ENCODE measurements at places on chromosomes 13 and 19. TPM values are rescaled to one million over a fixed set of nuclear protein-coding genes. Genes with fewer than 3 reads are reported as not detected.

The JAK3 gene
- 1.4 TPM for total RNA-seq

DNA sequence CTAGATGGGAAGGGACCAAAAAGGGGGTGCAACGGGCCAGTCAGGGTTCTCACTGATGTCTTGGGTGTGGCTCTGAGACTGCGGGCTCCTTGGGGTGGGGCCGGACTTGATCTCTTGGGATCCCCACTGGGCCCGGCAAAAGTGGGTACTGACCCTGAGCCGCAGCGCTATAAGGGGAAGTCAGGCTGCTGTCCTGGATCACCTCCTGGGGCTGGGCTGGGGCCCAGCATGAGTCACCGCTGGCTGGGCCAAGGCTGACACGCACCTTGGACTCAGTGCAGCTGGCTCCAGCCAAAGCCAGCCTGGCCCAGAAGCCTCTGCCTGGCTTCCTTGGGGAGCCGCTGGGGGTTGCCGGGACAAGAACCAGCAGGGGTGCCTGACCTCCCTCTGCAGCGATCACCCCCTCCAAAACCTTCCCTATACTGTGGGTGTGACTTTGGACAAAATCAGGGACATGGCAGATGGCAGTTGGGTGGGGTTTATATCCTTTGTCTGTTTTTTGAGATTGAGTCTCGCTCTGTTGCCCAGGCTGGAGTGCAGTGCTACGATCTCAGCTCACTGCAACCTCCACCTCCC lies 617 bp upstream of the IQCN start:
- DNase-seq: peak; percentile 93

DNA sequence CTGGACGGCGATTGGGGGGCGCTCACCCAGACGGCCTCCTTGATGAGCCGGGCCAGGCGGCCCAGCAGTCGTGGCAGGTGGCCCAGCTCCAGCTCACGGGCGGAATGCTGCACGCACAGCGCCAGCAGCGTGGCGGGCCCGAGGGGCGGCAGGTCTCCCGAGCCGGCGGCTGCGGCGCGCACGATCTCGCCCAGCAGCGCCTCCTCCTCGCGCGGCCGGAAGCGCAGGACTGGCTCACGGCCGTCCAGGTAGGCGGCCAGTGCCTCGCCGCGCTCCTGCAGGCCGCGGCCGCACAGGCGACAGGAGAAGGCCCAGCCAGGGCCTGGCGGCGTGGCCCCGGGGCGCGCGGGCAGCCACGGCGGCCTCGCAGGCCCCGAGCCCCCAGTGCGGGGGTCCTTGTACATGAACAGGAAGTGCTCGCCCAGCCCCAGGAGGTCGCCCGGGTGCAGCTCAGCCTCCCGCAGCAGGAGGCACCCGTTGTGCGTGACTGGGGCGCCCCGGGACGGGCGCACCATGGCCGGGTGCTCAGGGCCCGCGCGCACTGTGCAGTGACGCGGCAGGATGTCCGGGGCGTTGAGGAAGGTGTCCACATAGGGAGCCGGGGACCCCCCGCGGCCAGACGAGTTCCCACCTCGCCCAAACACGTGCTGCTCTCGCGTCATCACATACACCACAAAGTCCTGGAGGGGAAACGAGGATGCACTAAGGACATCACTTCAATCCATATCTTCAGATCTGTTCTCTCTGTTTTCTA lies 9.6 kb upstream of the MAMSTR start:
- DNase-seq: no peak

The TNFSF13B gene
- total RNA-seq: 0.95 TPM

The CLEC11A gene
- 7.1 TPM for total RNA-seq

The C13orf46 gene
- total RNA-seq: 0.16 TPM

The VSTM1 gene
- total RNA-seq: not detected

The NECTIN2 gene
- total RNA-seq: 78.2 TPM

DNA sequence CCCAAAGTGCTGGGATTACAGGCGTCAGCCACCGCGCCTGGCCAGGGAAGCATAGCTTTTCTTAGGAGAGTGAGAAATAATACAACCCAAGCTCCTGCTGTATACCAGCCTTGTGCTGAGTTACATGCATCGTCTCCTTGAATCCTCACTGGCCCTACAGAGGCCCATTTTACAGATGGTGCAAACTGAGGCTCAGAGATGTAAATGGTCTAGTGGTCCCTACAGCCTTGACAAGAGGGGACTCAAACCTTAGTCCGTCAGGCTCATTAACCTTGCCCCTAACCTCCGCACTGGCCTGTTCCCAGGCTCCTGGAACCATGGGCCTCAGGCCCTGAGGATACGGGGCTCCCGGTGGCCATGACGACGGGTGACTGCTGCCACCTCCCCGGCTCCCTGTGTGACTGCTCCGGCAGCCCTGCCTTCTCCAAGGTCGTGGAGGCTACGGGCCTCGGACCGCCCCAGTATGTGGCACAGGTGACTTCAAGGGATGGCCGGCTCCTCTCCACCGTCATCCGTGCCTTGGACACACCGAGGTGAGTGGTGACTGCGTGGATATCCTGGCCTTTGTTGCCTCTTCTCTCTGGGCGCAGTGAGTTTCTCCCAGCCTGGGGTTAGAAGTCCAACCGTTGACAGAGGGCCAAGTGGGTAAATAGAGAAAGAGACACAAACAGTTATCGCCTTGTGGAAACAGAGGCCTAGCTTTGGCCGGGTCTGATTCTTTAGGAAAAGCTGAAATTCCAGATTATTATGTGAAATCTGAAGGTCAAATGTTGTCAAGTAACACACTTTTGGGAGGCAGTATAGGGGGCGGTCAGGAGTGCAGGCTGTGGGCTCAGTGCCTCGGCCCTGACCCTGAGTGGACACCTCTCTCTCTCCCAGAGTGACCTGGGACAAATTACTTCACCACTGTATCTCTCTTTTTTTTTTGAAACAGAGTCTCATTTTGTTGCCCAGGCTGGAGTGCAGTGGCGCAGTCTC lies 8.7 kb downstream of the MARCHF2 start:
- DNase-seq: no peak

The KLK8 gene
- total RNA-seq: 97.3 TPM

DNA sequence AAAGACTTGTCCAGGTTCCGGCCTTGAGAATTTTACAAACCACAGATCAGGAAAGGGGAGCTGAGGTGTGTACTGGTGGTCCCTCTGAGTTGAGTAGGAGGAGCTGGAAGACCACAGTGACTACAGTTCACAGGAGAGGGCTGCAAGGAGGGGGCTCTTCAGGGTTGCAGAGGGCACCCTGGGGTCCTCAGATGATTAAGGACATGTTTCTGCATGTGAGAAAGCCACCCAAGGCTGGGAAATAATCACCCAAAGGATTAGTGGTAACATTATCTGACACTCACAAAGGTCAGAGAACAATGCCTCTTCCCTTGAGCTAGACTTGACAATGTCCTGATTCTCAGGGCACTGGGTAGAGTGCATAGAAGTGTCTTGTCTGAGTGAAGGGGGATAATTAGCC lies 540.4 kb downstream of the IRS2 start:
- no peak for DNase-seq

DNA sequence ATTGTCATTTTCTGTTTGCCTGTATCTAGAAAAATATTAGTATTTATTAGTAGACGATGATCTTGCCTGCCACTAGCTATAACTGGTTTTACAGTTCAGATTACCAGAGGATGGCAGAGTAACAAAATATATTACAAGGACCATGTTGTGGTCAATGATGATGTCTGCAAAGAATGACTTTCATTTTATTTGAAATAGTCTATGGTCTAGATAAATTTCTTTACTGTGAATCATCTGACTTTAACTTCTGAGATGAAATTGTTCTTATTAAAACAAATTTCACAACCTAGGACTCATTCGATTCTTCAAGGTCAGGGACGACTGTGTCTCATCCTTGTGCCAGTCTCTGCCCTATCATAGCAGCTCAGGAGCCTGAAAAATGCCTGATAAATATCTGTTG lies 637.8 kb upstream of the KLF12 start:
- no peak for DNase-seq

The SCEL gene
- 285 TPM for total RNA-seq

DNA sequence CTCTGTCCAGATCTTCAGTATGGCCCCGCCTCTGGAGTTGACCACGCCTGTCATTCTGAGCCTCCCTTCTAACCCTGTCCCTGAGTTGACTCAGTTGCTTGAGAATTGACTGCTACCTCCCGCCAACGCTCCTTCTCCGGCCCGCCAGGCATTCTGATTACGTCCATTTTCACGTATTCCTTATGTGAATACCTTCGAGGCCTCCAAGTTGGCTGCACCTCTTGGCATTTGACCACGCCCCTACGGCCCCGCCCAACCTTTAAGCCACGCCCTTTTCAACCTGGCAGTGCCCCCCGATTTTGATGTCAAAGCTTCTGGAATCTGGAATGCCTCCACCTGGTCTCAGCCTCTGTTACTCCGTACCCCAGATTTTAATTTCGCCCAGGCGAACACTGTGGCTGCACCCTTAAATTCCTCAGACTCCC lies 1.7 kb upstream of the EML2 start:
- DNase-seq: no peak

GRCh38 chr13:24630851-24631620 lies 49.2 kb upstream of the ATP12A start:
- peak; percentile 20 for DNase-seq

GRCh38 chr13:51235756-51236490 lies 13.7 kb downstream of the FAM124A start:
- no peak for DNase-seq

The TJP3 gene
- 24.5 TPM for total RNA-seq

The CCDC8 gene
- total RNA-seq: 1.6 TPM

GRCh38 chr13:23436680-23437079 lies 3.2 kb upstream of the SACS start:
- DNase-seq: no peak
